ENCODE measurements at places on chromosomes 3 and 15.

- no peak overlapping the region for H3K4me3 ChIP-seq
- H3K27ac ChIP-seq: no peak overlapping the region
- no peaks in the 10 kb centered on the region for H3K27me3 ChIP-seq
- H3K4me1 ChIP-seq: peaks cover 19% of the 10 kb centered on the region
These were observed 3.4 kb downstream of the MON1A start for GRCh38 chr3:49926117-49926728.

GRCh38 chr3:183537295-183537730, 18.2 kb downstream of the KLHL6 start:
- no peak for DNase-seq
- H3K4me3 ChIP-seq: no peak overlapping the region
- peak overlapping the region; percentile 23 for H3K27ac ChIP-seq
- H3K36me3 ChIP-seq: peaks cover 20% of the 10 kb centered on the region

- no peaks in the 10 kb centered on the region for H3K4me1 ChIP-seq
- no peak overlapping the region for H3K4me3 ChIP-seq
- no peak overlapping the region for H3K27ac ChIP-seq
- no peaks in the 10 kb centered on the region for H3K36me3 ChIP-seq
- no peak for DNase-seq
These were observed 177.8 kb downstream of the SERPINI1 start for GRCh38 chr3:167913219-167913835.

DNA sequence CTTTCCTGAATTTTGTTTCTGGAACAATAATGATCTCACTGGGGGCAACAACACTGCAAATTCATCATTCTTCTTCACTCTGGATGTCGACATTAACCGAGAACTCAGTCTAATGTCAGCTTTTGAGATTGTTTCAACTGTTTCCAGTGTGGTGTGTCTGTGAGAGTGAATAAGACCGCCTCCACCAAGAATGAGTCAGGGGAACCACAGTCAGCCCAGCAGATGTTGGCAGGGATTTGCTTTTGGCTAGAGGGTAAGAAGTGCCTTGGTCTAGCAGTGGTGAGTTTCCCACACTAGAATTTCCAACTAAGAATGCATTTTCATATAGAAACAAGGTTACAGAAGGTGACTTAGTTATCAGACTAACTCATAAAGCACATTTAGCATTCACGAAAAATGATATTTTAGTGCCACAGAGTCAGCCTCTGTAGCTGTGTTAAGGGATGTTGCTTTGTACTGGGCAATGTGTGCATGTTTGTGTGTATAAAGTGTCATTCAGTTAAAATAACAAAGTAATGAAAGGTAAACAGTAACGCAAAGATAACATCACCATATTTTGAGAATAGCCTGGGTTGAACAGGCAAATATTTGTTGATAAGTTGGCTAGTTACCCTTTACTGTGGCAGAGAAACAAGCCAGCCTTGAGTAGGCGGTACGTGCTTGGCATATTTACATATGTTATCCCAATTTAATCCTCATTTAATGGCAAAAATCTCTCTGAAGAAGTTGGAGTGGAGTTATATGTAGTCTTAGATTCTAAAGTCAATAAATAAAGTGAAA, 33.8 kb downstream of the DRD3 start:
- H3K4me3 ChIP-seq: no peak overlapping the region
- DNase-seq: no peak
- no peaks in the 10 kb centered on the region for H3K36me3 ChIP-seq
- H3K4me1 ChIP-seq: no peaks in the 10 kb centered on the region
- H3K27ac ChIP-seq: no peak overlapping the region
- H3K27me3 ChIP-seq: no peaks in the 10 kb centered on the region

GRCh38 chr3:18526667-18527066, 101.5 kb upstream of the SATB1 start:
- H3K27ac ChIP-seq: no peak overlapping the region
- no peak overlapping the region for H3K4me3 ChIP-seq
- DNase-seq: no peak
- no peaks in the 10 kb centered on the region for H3K27me3 ChIP-seq

DNA sequence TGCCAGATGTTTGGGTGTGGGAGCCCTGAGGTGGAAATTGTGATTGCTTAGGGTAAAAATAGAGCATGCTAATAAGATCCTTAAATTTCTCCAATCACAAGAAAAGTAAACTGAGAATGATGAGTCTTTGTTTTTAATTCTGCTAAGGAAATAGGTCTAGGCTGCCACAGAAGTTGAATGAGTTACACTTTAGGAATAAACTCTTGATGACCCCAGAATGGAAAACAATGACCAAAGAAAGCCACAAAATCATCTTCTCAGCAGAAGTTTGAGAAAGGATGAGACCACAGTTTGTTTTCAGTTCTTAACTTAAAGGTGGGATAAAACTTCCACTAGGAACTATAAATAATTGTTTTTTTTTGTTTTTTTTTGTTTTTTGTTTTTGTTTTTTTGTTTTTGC, 164.6 kb upstream of the BCL6 start:
- H3K27ac ChIP-seq: no peak overlapping the region
- H3K27me3 ChIP-seq: peaks cover 6% of the 10 kb centered on the region
- H3K4me1 ChIP-seq: peaks cover 35% of the 10 kb centered on the region
- H3K4me3 ChIP-seq: no peak overlapping the region
- DNase-seq: no peak

DNA sequence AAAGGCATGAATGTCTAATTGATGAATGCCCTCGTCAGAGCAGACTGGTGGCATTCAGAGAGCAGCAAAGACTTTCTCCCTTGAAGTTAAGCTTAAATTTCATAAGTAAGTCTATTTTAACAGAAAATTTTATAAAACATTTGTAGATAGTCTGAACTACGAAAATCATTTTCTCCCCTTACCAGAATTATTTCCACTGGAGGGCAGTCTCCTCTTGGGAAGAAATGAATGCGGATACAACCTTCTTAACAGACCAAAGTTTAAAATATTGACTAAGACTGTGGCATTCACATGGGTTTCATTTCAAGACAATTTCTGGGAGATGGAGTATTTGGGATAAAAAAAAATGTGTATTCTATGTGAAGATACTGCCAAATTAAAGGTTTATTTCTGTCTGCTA, 669.0 kb downstream of the FHIT start:
- no peaks in the 10 kb centered on the region for H3K36me3 ChIP-seq
- H3K4me1 ChIP-seq: no peaks in the 10 kb centered on the region

GRCh38 chr3:102230057-102230456, 204.8 kb upstream of the ZPLD1 start:
- peaks cover 25% of the 10 kb centered on the region for H3K27me3 ChIP-seq
- no peaks in the 10 kb centered on the region for H3K36me3 ChIP-seq
- no peak for DNase-seq
- no peak overlapping the region for H3K4me3 ChIP-seq
- H3K27ac ChIP-seq: no peak overlapping the region

DNA sequence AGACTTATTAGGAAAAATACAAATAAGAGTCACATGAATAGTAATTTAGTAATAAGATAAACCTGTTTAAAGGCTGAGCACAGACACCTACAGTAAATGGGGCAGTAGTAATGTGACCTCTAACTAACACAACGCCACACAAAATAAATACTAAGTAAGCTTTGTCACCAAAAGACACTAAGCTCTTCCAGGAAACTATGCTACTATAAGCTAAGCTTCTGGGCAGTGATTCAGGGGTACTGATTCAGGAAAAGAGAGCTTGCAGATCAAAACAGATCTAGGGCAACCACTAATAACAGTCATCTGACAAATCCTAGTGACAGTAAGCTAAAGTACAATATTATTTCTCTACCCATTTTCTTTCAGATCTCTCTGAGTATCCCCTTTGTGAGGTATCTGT, 68.8 kb downstream of the PLOD2 start:
- H3K4me3 ChIP-seq: no peak overlapping the region
- H3K4me1 ChIP-seq: no peaks in the 10 kb centered on the region
- H3K27me3 ChIP-seq: no peaks in the 10 kb centered on the region
- no peak overlapping the region for H3K27ac ChIP-seq

Measured in activated T-helper 1 cell treated with anti-CD3 and anti-CD28 coated beads, Interleukin-12 subunit alpha, Interleukin-12 subunit beta, Interleukin-2, Interleukin-4 antibody, amounts not matched to agents 30 ng/mL and 10 ng/mL and 1 ng/mL, durations not matched to agents 14 hours and 24 hours and 36 hours (primary cell).